Activated effector memory CD4-positive, alpha-beta T cell treated with Interleukin-2 at 50 U/mL for 16 hours (primary cell): ENCODE measurements at places on chromosomes 13 and 19.

GRCh38 chr19:3353493-3353892 lies 12.9 kb upstream of the NFIC start:
- no peak for DNase-seq

GRCh38 chr19:7779631-7780486 lies 16.8 kb downstream of the CLEC4M start:
- DNase-seq, result no peak

GRCh38 chr19:37583340-37583739 lies 11.3 kb downstream of the ZNF571 start:
- no peak for DNase-seq

DNA sequence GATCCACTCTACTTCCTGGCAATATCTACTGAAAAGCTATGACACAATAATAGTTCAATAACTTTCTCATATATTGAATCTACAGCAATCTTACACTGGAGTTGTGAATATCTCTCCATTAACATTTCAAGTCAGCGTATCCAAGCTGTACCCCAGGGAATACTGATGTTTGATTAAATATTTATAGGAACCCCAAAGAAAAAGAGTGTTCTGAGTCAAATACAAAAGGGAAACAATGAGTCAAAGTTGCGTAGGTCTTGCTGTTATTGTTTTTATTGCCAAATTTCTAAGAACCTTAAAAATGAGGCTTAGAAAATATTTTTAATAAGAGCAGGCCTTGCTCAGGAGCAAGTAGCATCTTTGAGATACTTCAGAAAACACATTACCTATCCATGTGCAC lies 415.5 kb downstream of the FGF14 start:
- DNase-seq, result no peak

DNA sequence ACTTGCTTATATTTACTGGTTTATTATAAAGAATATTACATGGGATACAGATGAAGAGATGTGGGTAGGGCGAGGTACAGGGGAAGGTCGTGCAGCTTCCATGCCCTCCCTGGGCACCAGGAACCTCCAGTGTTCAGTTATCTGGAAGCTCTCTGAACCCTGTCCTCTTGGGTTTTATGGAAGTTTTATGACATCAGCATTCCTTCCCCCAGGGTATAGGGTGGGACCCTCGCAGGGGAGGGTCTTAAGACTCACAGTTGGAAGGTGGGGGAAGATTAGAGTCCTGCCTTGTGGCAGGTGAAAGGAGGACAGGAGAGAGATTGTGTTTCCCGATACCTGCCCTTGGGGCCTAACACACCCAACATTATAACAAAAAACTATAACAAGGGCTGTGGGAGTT lies 71.8 kb upstream of the NPAS1 start:
- no peak for DNase-seq
